Left renal pelvis (tissue), 4 donors: ENCODE measurements at places on chromosomes 3 and 15. TPM values are rescaled to one million over a fixed set of nuclear protein-coding genes. Genes with fewer than 3 reads are reported as not detected.

The BNC1 gene
- polyA plus RNA-seq: 0.31 TPM

The FGF12 gene
- 8.0 TPM for polyA plus RNA-seq

The DPPA4 gene
- polyA plus RNA-seq: 12.3 TPM

The GHSR gene
- not detected for polyA plus RNA-seq

The PLAAT1 gene
- polyA plus RNA-seq: 1.1 TPM
